ENCODE measurements at places on chromosomes 7 and 10. TPM values are rescaled to one million over a fixed set of nuclear protein-coding genes. Genes with fewer than 3 reads are reported as not detected.
A peak's percentile ranks its signal among the peaks of the same experiment; 100 is the strongest.

VWDE gene
- total RNA-seq = 1.2 TPM

CYP3A4 gene
- total RNA-seq = 1.4 TPM

OGDHL gene
- total RNA-seq = 0.79 TPM

SLC13A1 gene
- 0.40 TPM for total RNA-seq

GPR26 gene
- total RNA-seq = not detected

TACR2 gene
- 0.22 TPM for total RNA-seq

CPA4 gene
- total RNA-seq = not detected

GIMAP2 gene
- total RNA-seq = 6.5 TPM

LEP gene
- total RNA-seq = 0.07 TPM

DNA sequence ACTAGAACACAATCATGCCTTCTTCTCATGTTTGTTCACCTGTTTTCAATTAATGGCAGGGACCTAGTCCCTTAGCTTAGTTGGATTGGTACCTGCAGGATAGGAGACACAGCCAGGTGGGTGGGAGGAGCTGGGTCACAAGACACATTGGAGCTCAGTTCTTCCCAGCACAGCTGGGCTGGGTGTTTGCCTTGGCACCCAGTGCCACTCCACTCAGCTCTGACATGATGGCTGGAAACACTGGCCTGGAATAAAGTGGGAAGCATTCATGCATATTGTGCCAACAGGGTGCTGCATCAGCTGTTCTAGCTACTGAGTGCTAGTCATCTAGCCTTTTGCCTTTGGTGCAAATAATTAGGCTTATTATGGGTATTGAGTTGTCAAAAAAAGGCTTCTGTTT is 226.1 kb downstream of the PTEN start:
- H3K4me1 ChIP-seq = no peaks in the 10 kb centered on the region
- no peak overlapping the region for H3K27ac ChIP-seq
- no peaks in the 10 kb centered on the region for H3K36me3 ChIP-seq
- no peak overlapping the region for H3K4me3 ChIP-seq

DNA sequence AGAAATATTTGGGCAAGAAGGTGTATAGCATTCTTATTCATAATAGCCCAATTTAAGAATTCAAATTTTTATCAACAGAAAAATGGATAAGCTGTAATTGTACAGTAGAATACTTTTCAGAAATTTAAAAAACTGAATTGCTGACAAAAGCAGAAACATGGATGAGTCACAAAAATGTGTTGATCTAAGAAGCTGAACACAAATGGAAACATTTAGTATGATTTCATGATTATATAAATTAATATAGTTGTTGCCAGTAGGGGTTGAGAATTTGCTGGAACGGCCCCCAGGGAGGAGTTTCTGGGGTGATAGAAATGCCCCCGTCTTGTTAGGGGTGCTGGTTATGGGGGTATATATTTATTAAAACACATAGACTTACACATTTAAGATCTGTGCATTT is 179.1 kb downstream of the KLF6 start:
- H3K4me3 ChIP-seq = no peak overlapping the region
- no peaks in the 10 kb centered on the region for H3K4me1 ChIP-seq
- no peak overlapping the region for H3K27ac ChIP-seq

GRCh38 chr10:1308962-1309616 is 252.9 kb downstream of the WDR37 start:
- H3K27me3 ChIP-seq = no peaks in the 10 kb centered on the region
- no peaks in the 10 kb centered on the region for H3K36me3 ChIP-seq
- no peaks in the 10 kb centered on the region for H3K4me1 ChIP-seq
- DNase-seq = no peak

GRCh38 chr7:94445696-94446194 is 51.0 kb downstream of the COL1A2 start:
- no peak overlapping the region for H3K27ac ChIP-seq
- no peaks in the 10 kb centered on the region for H3K4me1 ChIP-seq
- no peak for DNase-seq
- H3K27me3 ChIP-seq = no peaks in the 10 kb centered on the region
- H3K36me3 ChIP-seq = no peaks in the 10 kb centered on the region

DNA sequence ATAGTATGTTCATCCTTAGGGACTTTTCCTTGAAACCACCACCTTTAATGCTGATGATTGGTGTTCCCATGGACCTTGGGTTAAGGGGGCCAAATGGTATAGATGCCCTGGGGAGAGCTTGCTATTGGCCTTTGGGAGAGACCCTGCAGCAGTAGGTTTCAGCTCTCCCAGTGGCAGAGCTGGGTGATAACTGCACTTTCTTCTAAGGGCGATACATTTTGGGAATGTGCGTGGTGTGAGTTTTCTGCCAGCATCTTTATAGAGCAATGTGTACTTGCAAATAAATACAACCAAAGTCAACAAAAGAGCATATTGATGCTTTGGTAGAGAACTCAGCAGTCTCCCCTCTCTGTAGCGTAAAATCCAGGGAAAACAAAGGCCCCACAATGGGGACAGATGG is 404.1 kb downstream of the PAXIP1 start:
- no peak for DNase-seq
- no peaks in the 10 kb centered on the region for H3K4me1 ChIP-seq
- H3K4me3 ChIP-seq = no peak overlapping the region
- H3K27me3 ChIP-seq = no peaks in the 10 kb centered on the region
- no peak overlapping the region for H3K27ac ChIP-seq

DNA sequence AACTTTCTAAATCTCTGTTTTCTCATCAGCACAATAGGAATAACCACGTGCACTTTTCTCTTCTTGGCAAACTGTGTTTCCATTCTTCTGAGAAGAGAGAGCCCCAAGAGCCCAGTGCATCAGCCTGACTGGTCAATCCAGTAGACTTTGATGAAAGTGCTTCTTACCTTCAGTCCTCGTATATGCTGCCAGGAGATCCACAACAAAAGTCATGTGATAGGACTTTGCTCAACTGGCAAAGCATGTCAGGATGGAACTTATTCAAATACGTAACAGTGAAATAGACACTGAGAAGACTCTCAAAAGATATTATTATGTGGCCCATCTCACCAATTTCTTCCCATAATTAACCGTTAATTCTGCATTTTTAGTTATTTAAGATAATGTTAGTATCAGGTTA is 1031.5 kb upstream of the LRRTM3 start:
- DNase-seq = no peak
- H3K4me3 ChIP-seq = no peak overlapping the region

GRCh38 chr10:73908853-73909539 is 1.9 kb upstream of the PLAU start:
- H3K27me3 ChIP-seq = no peaks in the 10 kb centered on the region
- H3K27ac ChIP-seq = peak overlapping the region; percentile 61
- H3K4me3 ChIP-seq = no peak overlapping the region
- H3K4me1 ChIP-seq = peaks cover 7% of the 10 kb centered on the region
- peak; percentile 40 for DNase-seq

- H3K4me1 ChIP-seq = no peaks in the 10 kb centered on the region
- H3K36me3 ChIP-seq = no peaks in the 10 kb centered on the region
- no peaks in the 10 kb centered on the region for H3K27me3 ChIP-seq
- no peak for DNase-seq
Observed at GRCh38 chr10:113865901-113866300, 11.4 kb downstream of the NHLRC2 start.

- DNase-seq = no peak
- no peak overlapping the region for H3K4me3 ChIP-seq
- no peaks in the 10 kb centered on the region for H3K4me1 ChIP-seq
Observed at GRCh38 chr10:11713186-11713743, 28.9 kb upstream of the ECHDC3 start.

- H3K27me3 ChIP-seq = no peaks in the 10 kb centered on the region
- H3K27ac ChIP-seq = no peak overlapping the region
- DNase-seq = no peak
- H3K36me3 ChIP-seq = no peaks in the 10 kb centered on the region
Observed at GRCh38 chr7:83957333-83957732, 237.3 kb downstream of the SEMA3A start.

DNA sequence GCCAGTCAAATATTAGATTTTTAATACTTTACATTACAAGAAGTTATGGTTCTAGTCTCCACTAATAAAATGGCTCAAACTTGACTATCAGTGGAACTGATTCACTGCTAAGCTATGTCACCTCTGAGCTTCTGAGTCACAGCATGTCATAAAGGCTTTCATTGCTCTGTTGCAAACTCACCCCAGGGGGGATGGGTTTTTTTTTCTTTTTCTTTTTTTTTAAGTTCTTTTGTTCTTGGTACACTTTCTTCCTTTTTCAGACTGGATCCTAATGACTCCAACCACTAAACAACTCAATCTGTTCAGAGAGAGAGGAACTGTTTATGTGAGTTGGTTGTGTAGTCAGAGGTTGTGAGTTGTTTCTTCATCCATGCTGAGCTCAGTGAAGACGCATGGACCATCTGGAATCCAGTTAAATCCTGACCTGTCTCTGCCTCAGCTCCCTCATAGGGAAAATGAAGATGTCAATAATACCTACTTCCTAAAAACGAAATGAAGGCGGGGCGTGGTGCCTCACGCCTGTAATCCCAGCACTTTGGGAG is 11.0 kb downstream of the MYOF start:
- peak overlapping the region; percentile 68 for H3K27ac ChIP-seq
- H3K4me3 ChIP-seq = no peak overlapping the region
- DNase-seq = no peak
- no peaks in the 10 kb centered on the region for H3K27me3 ChIP-seq
- H3K4me1 ChIP-seq = peaks cover 14% of the 10 kb centered on the region

DNA sequence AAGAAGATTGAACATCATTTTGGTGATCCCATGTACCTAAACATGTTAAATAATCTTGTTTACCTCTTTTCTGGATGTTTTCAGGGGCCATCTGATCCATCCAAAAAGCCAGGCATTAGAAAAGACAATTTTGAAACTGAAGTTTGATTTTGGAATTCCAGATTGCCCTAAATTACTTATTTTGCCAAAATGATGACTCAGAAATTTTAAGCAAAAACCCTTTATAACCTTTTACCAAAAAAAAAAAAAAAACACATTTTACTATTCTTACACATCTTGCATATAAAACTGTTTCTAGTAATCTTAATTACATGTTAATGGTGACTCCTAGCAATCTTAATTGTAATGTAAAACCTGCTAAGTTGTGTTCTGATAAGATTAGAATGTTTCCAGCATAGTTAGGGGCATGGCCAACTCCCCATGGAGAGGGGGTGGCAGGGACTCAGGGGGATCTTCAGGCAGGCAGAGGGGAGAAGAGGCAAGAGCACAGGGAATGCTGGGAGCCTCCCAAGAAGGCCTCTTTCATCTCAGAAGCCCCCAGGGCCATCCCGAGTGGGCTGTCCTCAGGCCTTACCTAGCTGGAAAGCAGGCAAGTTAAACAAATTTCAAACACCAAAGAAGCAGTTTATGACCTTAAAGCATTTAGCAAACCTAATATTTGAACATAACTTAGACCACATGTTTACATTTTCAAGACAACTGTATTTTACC is 25.8 kb upstream of the AKR1C3 start:
- no peak for DNase-seq
- H3K27ac ChIP-seq = no peak overlapping the region
- H3K4me1 ChIP-seq = peaks cover 5% of the 10 kb centered on the region
- H3K36me3 ChIP-seq = no peaks in the 10 kb centered on the region
- H3K4me3 ChIP-seq = no peak overlapping the region

DNA sequence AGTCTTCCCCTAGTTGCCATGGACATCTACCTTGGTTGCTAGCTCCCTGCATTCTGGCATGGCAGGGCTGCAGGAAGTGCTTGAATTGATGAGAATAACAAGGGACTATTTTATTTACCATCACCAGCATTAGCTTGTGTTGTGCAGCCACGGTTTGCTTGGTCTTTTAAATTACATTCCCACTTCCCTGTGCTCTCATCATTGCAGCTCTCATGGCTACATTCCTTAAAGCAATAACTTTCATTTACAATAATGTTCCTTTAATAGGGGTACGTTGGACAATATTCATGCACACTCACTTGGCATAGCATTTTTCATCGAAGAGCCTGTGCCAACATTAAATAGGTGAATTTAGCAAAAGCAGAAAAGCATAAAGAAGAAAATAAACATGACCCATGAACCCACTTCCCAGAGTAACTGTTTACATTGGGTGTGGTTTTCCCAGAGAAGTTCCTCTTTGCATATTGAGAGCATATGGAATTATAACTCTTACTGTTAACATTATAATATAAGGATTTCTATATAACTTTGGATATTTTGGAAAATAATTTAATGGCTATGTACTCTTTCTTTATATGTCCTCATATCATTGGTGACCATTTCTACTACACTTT is 113.2 kb upstream of the VWC2 start:
- H3K36me3 ChIP-seq = no peaks in the 10 kb centered on the region
- no peaks in the 10 kb centered on the region for H3K4me1 ChIP-seq
- H3K27me3 ChIP-seq = no peaks in the 10 kb centered on the region
- no peak overlapping the region for H3K4me3 ChIP-seq

GRCh38 chr10:52965938-52966401 is 193.4 kb upstream of the MBL2 start:
- H3K36me3 ChIP-seq = no peaks in the 10 kb centered on the region
- no peaks in the 10 kb centered on the region for H3K4me1 ChIP-seq
- no peak overlapping the region for H3K27ac ChIP-seq

DNA sequence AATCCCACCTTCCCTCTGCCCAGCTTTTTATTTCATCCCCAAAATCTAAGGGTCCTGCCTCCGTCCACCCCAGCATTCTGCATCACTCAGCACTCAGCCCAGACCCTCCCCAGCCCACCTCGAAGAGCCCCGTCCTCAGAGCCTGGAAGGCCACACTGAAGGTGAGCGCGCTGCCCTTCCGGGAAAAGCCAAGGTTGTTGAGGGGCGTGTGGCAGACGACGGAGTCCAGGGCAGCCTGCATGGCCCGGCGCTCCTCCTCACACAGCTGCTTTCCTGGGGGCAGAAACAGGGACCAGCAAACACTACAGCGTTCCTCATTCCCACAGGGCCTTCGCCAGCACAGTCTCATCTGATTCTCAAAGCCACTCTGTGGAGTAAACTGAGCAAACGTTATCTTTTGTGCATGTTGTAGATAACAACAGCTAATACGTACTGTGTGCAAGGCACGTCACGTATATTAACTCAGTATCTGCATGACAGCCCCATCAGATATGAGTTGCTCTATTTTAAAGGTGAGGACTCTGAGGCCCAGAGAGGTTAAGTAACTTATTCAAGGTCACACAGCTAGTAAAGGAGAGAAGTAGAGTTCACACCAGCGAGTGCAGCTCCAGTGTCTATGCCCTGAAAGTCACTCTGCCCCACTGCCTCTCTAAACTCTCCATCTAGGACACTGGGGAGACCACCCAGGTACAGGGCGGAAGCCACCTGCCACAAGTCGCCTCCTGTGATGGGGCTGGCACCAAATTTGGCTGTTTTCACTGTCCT is 2.8 kb downstream of the TRAPPC14 start:
- H3K27me3 ChIP-seq = no peaks in the 10 kb centered on the region
- H3K27ac ChIP-seq = peak overlapping the region; percentile 75
- no peak for DNase-seq
- peaks cover 37% of the 10 kb centered on the region for H3K4me1 ChIP-seq
- H3K36me3 ChIP-seq = no peaks in the 10 kb centered on the region

Measured in colonic mucosa (tissue), 4 donors.